ENCODE measurements at places on chromosomes 7 and 10. TPM values are rescaled to one million over a fixed set of nuclear protein-coding genes. Genes with fewer than 3 reads are reported as not detected.

GRCh38 chr7:36336390-36336789, 53.3 kb upstream of the ANLN start:
- peaks cover 10% of the 10 kb centered on the region for H3K36me3 ChIP-seq
- H3K4me1 ChIP-seq: no peaks in the 10 kb centered on the region
- DNase-seq: no peak

The SPDYE2B gene
- not detected for total RNA-seq

DNA sequence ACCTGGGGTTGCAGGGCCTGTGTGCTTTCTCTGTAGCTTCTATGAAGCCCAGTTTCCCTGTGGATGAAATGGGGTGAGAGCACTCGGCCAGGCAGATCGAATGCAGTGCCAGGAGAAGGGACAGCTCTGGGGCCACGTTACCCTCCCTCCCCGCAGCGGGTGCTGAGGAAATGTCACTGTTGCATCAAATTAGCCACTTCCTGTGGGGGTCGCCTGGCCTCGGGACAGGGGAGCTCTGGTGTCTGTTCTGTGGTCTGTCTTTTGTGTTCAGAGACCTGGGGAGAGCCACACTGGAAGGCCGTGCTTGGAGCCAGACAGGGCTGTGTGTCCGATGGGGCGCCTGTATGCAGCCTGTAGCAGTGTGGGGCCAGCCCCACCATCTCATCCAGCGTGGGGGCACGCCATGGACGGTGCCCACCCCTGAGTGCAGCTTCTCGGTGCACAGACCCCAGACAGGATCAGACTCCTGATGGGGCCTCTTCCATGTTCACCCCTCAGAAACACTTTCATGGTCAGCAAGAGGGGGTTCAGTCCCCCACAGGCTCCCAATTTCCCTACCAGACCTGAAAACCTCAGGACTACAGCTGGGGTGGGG, 13.6 kb downstream of the TTYH3 start:
- no peak overlapping the region for H3K27ac ChIP-seq
- peak; percentile 59 for DNase-seq
- no peaks in the 10 kb centered on the region for H3K36me3 ChIP-seq
- H3K4me3 ChIP-seq: no peak overlapping the region
- no peaks in the 10 kb centered on the region for H3K27me3 ChIP-seq

The FKBP6 gene
- not detected for total RNA-seq

DNA sequence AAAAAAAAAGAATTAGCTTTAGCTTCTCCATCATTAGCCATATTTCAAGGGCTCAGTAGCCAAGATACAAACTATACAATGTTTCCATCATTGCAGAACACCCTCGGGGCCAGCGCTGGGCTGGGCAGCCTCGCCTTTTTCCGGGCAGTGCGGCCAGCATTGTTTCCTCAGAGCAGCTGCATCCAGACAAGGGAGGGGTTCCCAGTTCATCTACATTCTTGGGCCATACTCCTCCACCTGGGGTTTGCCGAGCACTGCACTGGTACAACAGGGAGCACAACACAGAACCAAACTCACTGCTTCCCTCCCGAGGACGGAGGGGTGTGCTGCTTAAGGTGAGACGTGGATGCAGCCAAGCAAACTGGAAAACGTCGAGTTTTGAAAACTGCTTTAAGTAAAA, 2.4 kb upstream of the PKD1L1 start:
- no peak overlapping the region for H3K27ac ChIP-seq
- H3K4me3 ChIP-seq: no peak overlapping the region
- H3K36me3 ChIP-seq: peaks cover 17% of the 10 kb centered on the region
- H3K4me1 ChIP-seq: no peaks in the 10 kb centered on the region

The EPHB6 gene
- total RNA-seq: 3.5 TPM

DNA sequence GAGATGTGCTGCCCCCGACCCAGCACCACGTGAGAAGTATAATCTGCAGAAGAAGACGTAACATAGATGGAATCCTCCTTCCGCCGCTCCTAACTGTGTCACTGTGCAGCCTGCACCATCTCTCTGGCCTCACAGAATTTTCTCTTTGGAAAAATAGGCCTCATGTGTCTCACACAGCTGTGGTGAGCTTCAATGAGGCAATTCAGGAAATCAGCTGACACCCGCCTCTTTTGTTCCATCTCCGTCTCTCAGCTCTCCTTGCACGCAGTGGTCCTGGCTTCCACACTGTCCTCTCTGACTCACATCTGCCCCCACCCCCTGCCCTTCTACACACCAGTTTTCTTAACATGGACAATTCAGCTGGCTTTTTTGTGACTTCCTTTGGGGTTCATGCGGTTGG, 7.2 kb downstream of the C10orf90 start:
- H3K36me3 ChIP-seq: no peaks in the 10 kb centered on the region
- no peak overlapping the region for H3K27ac ChIP-seq
- no peak overlapping the region for H3K4me3 ChIP-seq

DNA sequence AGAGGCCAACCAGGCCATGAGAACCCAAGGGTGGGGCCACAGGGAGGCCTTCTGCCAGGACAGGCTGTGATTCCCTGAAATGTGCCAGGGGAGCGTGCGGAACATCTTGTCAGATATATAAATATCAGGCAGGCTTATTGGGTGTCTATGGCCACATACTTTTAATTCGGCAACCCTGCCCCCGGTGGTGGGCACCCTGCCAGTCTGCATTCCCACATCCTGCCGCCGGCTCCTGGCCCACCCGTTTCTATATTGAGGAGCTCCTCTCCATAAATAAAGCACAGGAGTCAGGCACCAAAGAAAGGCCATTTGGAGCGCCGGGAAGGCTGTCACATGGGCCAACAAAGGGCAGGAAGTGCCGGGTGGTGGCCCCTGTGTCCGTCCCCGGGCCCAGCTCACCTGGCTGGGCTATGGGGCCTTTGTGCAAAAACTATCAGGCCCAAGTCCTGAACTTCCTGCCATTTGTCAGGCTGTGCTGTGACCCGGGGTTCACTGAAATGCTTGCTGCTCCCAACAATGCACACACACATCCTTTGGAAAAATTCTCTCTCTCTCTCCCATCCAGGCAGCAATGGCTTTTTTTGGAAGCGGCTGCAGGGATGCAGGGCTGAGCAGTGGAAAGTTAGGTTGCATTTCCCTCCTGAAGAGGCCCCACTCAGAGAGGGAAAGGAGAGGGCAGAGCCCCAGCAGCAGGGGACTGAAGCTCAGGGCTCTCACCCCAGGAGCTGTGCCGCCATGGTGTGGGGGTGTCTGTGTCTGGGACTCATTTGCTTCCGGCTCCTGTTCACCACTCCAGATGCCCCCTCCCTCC, 25.0 kb upstream of the PODXL start:
- peak overlapping the region; percentile 78 for H3K27ac ChIP-seq
- H3K36me3 ChIP-seq: no peaks in the 10 kb centered on the region
- H3K27me3 ChIP-seq: no peaks in the 10 kb centered on the region
- peak overlapping the region; percentile 36 for H3K4me3 ChIP-seq
- H3K4me1 ChIP-seq: peaks cover 16% of the 10 kb centered on the region

DNA sequence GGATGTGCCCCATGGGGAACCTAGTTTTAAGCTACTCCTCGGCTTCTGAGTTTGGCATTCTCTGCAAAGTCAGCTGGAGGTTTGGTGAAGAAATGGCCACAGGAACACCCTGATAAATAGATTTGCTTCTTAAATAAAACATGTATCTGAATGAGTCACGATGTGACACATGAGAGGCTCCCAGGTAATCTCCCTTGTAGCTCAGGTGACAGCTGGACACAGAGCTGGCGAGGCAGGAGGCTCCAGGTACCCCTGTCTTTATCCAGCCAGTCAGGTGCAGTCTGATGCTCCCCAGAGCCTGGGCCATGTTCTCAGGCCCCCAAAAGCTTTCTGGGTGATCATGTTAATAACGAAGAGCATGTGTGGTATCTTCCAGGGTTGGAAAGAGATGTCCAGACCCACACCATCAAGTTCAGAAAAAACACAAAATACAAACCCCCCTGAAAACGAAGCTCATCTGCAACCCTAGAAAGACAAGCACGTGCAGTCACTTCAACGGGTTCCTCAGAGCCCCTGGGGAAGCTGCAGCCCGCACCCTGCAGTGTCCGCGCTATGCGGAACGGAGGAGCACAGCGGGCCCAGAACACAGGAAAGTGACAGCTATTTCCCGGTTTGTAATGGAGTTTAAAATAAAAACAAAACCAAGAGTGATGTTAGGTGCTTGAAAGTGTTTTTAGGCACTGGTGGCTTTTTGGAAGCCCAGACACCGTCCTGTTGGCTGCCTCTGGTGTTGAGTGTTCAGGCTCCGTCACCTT, 69.4 kb downstream of the ZRANB1 start:
- no peaks in the 10 kb centered on the region for H3K27me3 ChIP-seq
- peaks cover 97% of the 10 kb centered on the region for H3K4me1 ChIP-seq
- H3K4me3 ChIP-seq: no peak overlapping the region
- H3K27ac ChIP-seq: peak overlapping the region; percentile 85

All from psoas muscle (tissue), 8 donors.